ENCODE measurements at places on chromosomes 13 and 19.

- no peak overlapping the region for H3K4me3 ChIP-seq
- no peak overlapping the region for H3K27ac ChIP-seq
- no peak for DNase-seq
- no peaks in the 10 kb centered on the region for H3K36me3 ChIP-seq
- no peaks in the 10 kb centered on the region for H3K4me1 ChIP-seq
These were observed 11.8 kb downstream of the NLRP11 start for GRCh38 chr19:55820037-55820436.

DNA sequence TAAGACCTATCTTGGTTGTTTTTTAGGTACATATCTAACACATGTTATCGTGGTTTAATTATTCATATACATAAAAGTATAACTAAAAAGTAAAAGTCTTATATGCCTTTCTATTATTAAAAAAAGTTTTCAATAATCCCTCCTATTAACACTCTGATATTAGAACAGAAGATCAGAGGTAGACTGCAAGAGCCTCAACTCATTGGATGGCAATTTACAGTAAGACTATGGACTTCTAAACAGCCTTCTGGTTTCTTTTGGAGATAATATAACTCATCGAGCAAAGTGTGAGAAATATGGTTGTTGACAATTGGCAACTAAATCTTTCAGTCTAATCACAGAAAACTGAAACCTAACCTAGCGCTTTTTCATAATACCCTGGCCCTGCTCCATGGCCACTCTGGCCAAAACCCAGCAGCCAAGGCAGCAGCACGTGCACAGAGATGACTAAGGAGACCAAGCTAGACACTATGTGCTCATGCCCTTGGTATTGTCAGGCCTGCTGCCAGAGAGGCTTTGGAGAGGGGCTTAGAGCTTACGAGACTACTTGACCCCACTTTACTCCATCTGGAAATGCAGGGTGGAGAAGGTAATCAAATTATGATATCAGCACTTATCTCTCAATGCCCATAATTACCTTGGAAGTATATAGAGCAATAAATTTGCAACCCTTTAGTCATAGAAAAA lies 40.6 kb upstream of the EEF1AKMT1 start:
- peak overlapping the region; percentile 78 for H3K27ac ChIP-seq
- H3K4me1 ChIP-seq, result no peaks in the 10 kb centered on the region
- H3K36me3 ChIP-seq, result peaks cover 5% of the 10 kb centered on the region

DNA sequence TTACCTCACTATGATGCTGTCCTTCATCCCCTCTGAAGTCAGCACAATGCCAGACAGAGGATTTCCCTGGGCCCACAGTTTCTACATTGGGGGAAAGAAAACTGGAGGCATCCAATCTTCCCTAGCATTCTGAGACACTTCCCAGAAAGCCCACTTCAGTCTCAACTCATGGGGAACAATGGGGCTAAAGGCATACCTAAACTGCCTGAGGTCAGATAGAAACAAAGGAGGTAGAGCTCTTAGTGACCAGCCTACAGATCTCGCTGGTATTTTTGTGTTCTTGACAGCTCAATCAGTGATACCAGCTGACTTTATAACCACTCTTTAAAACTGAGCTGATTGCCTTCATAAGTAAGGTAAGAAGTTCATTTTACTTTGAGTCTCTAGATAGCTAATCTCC lies 881.0 kb upstream of the GPC6 start:
- no peak overlapping the region for H3K4me3 ChIP-seq
- H3K4me1 ChIP-seq, result no peaks in the 10 kb centered on the region
- no peaks in the 10 kb centered on the region for H3K27me3 ChIP-seq
- H3K36me3 ChIP-seq, result no peaks in the 10 kb centered on the region

- no peak overlapping the region for H3K4me3 ChIP-seq
- no peak for DNase-seq
- no peaks in the 10 kb centered on the region for H3K36me3 ChIP-seq
- H3K27ac ChIP-seq, result no peak overlapping the region
- no peaks in the 10 kb centered on the region for H3K27me3 ChIP-seq
- no peaks in the 10 kb centered on the region for H3K4me1 ChIP-seq
These were observed 1075.0 kb downstream of the DIAPH3 start for GRCh38 chr13:59088716-59089115.

- no peak overlapping the region for H3K4me3 ChIP-seq
- H3K27me3 ChIP-seq, result no peaks in the 10 kb centered on the region
- H3K4me1 ChIP-seq, result no peaks in the 10 kb centered on the region
- no peak overlapping the region for H3K27ac ChIP-seq
- no peak for DNase-seq
- H3K36me3 ChIP-seq, result no peaks in the 10 kb centered on the region
These were observed 17.4 kb upstream of the SPRYD7 start for GRCh38 chr13:49953560-49953959.

DNA sequence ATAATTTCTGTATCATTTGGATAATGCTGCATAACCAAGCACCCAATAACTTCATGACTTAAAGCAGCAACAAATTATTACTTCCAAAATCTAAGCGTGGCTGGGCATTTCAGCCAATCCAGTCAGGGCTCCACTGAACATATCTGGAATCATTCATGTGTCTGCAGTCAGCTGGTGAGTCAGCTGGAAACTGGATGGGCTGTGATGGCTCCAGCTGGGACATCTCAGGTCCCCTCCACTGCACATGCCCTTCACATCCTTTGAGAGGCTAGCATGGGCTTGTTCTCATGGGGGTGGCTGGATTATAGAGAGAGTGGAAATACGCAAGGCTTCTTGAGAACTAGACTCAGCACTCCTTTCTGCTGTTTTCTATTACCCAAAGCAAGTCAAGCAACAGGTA lies 961.9 kb downstream of the DIAPH3 start:
- no peaks in the 10 kb centered on the region for H3K4me1 ChIP-seq
- no peaks in the 10 kb centered on the region for H3K36me3 ChIP-seq
- no peak for DNase-seq
- no peak overlapping the region for H3K27ac ChIP-seq
- no peak overlapping the region for H3K4me3 ChIP-seq

GRCh38 chr19:47187797-47188196 lies 43.2 kb downstream of the BBC3 start:
- DNase-seq, result no peak
- H3K4me3 ChIP-seq, result no peak overlapping the region
- H3K4me1 ChIP-seq, result no peaks in the 10 kb centered on the region
- H3K27ac ChIP-seq, result peak overlapping the region; percentile 10
- H3K36me3 ChIP-seq, result no peaks in the 10 kb centered on the region

DNA sequence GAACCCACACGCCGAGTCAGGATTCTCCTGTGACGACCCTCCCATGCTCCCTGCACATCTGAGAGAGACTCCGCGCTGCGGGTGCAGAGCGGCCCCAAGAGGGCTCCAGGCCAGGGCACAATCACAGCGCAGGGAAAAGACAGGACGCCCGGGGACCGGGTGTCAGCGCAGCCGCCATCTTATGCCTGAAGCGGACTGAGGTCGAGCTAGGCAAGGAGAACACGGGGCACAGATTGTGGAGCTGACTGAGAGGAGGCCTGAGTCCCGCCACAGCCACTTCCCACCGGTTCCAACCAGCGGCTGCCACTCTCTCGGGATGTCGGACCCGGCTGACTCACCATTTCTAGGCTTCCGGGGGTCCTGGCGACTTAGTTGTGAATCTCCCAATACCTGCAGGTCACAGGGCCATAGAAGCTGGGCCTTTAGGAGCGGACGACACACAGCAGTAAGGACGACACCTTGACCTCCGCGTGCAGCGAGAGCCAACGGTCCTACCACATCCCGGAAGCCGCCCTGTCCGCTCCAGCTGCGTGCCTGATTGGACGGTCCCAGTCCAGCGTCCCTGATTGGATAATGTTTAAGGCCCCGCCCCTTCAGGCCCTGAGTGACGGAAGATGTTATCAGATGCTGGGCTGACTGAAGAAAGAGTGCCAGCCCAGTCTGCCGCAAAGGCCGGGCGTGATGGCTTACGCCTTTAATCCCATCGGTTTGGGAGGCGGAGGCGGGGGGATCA lies at the start of gene ZNF728:
Gene ZNF728, minus strand, starts transcription at position 487 of the 733 bp plus-strand sequence. Its CDS starts 146 bp downstream, at position 341.
- DNase-seq, result peak; percentile 89
- no peaks in the 10 kb centered on the region for H3K27me3 ChIP-seq
- H3K27ac ChIP-seq, result peak within 1 kb of the TSS; percentile 80

GRCh38 chr13:91078093-91078679 lies 269.3 kb upstream of the MIR17HG start:
- H3K27me3 ChIP-seq, result no peaks in the 10 kb centered on the region
- no peaks in the 10 kb centered on the region for H3K36me3 ChIP-seq
- no peak overlapping the region for H3K27ac ChIP-seq
- DNase-seq, result no peak

DNA sequence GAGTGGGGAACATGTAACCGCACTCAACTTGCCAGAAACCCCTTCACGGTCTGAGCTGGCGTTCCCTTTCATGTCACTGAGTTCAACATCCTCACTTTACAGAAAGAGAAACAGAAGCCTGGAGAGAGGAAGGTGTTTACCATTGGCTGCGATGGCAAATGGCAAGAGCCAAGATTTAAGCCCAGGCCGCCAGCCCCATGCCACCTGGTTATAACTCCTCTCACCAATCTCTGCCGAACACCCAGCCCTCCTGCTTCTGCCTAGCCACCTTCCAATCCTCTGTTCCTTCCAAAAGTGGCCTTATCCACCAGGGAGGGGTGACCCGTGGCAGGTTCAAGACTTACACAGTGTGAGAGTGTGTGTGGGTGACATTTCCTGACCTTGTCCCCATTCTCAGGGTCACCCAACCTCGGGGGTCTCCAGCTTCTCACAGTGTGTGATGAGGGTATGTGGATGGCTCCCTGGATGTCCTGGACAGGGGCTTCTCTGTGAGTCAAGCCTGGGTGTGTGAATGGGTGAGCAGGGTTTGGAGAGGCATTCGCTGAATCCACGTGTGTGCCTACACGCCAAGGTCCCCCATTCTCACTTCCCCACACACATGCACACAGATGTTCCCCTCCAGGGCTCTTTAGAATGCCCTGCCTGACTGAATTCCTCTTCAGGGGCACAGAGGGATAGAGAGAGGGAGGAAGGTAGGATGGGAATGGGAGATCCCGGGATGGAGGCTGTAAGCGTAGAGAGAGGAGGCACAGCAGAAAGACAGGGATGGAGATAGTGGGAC lies 1.2 kb downstream of the CADM4 start:
- H3K27me3 ChIP-seq, result no peaks in the 10 kb centered on the region
- H3K27ac ChIP-seq, result no peak overlapping the region
- DNase-seq, result no peak
- H3K36me3 ChIP-seq, result no peaks in the 10 kb centered on the region
- no peaks in the 10 kb centered on the region for H3K4me1 ChIP-seq

- H3K27me3 ChIP-seq, result no peaks in the 10 kb centered on the region
- DNase-seq, result no peak
- peak overlapping the region; percentile 11 for H3K27ac ChIP-seq
- no peaks in the 10 kb centered on the region for H3K4me1 ChIP-seq
- H3K36me3 ChIP-seq, result no peaks in the 10 kb centered on the region
- no peak overlapping the region for H3K4me3 ChIP-seq
These were observed 69.4 kb downstream of the CYSLTR2 start for GRCh38 chr13:48723168-48723567.
